Lower leg skin (tissue), 4 donors: ENCODE measurements at places on chromosomes 16 and 17.

DNA sequence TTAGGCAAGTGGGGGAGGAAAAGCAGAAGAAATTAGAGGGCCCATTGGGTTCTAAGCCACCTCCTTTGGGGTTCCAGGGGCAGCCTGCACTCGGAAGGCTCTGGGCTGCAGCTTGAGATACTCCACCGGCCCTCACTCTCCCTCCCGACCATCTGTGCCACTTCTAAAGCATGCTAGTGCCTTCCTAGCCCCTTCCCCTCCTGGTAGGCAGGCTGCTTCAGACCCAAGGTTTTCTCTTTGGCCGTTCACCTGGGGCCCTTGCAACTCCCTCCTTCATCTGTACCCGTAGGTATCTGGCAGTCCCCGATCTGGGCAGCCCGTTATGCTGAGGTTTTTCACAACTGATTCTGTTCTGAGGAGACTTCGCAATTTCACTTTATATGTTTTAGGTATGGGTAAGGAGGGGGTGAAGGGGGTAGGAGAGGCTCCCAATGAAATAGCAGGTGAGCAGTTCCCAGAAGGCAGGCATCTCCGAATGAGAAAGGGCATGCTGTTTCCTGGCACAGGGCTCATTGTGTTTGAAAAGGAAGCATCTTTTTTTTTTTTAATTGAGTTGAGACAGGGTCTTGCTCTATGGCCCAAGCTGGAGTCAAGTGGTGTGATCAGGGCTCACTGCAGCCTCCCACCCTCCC, 98.7 kb downstream of the RAB11FIP4 start:
- no peak for DNase-seq

GRCh38 chr16:87417528-87417910, 25.4 kb downstream of the MAP1LC3B start:
- DNase-seq: peak; percentile 85

- no peak for DNase-seq
Observed at GRCh38 chr16:63613701-63614100, 1508.2 kb downstream of the CDH11 start.

DNA sequence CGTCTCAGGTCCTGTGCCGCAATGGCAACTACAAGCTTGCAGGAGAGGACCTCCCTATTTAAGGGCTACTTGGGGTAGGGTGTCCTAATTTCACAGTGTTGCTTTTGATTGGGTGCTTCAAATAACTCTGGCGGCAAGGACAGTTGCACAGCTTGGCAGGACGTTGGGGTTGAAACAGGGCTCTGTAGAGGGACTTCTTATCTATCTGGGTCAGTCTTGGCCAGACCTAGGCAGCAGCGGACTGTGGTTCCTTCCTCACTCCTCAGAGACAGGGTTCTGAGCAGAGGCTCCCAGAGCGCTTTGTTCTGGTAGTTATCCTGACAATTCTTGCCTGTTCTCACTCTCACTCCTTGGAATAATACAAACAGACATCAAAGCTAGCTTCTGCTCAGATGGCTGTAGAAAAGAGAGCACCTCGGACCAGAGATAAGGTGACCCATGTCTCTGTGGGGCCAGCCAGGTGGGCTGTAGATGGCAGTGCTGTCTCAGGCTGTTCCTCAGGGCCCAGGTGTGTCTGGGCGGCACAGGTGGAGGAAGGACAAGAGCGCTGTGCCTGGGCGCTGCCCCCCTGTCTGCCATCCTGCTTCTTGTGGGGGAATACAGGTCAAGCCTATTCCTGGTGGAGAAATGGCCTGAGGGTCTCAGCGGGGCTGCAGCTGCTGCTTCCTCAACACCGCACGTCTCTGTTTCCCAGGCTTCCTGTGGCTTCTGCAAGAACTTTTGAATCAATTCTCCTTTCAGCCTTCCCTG, 61.0 kb downstream of the PLD6 start:
- no peak for DNase-seq

DNA sequence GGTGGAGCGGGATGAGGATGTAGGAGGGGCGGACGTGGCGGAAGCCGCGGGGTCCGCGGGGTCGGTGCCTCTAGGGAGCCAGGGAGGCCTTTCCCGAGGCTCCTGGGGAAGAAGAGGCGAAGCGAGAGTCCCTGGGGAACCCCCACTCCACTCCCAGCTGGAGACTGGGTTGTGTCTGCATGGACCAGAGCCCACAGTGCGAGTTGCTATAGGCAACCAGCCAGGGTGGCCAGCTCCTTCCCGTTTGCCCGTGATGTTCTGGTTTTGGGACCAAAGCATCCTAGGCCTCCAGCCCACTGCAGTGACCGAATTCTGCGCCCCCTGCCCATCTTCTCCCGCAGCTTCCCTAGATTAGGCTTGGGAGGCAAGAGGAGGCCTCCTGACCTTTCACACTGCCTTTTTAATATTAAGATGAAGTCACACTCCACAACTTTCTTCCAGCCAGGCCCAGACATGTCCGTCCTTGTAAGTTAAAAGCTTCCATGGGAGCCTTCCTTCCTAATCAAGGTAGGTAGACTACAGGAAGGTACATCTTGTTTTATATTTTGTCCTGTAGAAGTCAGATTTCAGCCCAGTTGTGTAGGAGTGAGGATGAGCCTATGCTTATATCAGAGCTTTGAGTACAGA, 469 bp downstream of the AMZ2 start:
- no peak for DNase-seq

DNA sequence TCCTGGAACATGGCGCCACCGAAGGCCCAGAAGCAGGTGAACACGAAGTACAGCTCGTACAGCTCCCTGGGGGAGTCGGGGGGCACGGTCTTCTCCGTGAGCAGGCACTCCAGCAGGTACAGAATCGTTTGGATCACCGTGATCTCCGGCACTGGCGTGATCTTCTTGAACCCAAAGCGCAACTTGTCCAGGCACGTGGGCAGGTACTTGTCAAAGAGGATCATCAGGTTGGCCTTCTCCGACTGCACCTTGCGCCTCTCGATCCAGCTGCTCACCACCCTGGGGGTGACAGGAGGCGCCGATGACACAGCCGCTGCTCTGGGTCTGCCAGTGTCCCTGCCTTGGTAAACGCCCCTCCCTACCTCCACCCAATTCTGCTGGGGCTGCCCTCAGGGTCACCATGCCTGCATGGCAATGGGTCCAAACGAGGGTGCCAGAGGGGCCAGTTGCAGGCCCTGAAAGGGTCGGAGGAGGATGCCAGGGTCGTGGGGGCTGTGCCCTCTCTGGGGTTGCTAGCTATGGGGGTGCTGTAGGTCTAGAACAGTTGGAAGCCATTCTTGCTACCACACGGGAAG, 90.9 kb downstream of the DNAH17 start:
- no peak for DNase-seq

GRCh38 chr16:56295059-56295665, 103.9 kb downstream of the GNAO1 start:
- DNase-seq: no peak

DNA sequence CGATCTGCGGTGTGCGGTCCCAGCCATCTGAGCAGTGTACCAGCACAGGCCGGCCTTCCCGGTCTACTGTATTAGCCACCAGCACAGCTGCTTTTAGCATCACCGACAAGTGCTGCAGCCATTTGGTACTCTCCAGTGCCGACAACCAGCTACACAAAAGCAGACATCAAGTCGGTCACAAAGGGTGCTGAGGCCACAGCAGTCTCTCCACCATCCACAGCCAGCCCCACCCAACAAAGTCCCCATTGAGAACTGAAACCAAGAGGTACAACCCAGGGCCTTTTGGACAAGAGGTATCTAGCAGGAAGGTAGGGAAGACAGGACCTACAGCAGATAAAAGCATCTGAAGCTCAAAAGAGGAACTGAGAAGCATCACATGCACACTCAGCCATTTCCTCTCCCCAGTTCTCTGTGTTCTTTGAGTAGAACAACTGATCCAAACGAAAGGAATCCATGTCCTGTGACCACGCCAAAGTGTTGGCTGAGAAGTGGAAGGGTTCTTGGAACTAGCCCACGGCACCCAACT, 9.5 kb downstream of the MTMR4 start:
- no peak for DNase-seq

DNA sequence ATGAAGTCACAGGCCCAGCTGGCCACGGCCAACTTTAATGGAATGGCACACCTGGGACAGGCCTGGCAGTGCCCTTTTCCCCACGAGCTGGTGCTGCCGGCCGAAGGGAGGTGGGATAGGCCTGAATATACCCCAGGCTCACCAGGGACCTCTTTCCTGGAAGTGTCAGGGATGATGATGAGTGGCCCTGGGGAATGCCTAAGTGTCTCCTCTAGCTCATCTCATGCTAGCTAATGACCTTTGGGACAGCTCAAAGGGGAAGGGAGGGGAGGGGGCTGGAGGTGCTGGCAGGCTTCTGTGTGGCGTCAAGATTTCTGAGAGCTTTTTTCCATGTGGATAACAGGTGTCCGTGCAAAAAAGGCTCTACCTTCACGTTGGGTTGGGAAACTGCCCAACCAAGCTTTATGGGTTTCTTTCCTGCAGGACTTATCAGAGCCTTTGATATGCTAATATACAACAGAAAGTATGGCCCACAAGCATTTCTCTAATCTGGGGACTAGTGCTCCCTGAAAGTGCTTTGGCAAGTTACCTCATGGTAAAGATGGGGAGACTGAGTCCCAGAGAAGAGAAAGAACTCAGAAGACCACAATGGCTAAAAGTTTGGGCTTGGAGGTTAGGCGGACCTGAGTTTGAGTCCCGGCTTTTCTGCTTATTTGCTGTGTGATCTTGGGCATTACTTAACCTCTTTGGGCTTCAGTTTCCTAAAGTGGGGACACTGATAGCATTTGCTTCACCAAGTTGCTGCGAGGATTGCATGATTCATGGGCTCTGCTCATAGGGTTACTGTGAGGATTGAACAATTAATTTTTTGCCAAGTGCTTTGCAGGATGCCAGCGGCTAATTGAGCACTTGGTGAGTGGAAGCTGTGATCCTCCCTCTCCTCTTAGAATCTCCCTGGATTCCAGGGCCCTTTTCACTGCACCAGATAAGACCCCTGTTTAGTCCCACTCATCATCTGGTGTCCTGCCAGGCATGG, 14.0 kb downstream of the ADGRG1 start:
- DNase-seq: no peak

DNA sequence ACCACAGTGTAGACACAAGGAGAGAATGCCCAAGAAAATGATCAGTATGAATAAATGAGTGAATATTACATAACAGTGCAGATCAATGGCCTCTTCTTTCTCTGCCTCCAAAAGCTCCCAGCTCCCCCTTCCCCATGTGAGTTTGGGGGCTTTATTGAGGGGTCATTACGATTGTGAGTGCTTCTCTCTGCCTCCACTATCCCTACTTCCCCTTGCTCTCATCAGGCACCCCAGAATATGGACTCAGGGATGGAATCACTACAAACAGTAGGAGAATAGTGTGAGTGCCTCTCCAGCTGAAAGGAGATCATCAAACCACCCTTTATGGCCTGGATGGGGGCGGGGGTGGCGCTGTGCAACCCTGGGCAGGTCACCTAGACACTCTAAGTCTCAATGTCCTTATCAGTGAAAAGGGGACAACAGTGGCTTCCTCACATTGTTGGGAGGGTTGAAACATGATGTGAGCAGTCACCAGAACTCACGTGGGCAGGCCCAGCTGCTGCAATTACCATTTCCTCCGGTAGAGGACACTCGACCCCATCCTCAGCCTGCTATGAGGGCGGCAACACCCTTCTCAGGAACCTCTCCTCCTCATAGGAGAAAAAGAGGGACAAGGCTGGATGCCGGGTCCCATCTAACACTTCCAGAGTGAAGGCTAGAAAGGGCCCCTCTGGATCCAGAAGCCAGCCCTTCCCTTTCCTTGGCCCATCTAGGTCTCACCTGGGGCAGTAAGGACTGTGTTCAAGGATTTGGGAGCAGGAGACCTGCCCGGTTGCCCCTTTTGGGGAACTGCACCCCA, 2.1 kb upstream of the EPOP start:
- DNase-seq: peak; percentile 85

DNA sequence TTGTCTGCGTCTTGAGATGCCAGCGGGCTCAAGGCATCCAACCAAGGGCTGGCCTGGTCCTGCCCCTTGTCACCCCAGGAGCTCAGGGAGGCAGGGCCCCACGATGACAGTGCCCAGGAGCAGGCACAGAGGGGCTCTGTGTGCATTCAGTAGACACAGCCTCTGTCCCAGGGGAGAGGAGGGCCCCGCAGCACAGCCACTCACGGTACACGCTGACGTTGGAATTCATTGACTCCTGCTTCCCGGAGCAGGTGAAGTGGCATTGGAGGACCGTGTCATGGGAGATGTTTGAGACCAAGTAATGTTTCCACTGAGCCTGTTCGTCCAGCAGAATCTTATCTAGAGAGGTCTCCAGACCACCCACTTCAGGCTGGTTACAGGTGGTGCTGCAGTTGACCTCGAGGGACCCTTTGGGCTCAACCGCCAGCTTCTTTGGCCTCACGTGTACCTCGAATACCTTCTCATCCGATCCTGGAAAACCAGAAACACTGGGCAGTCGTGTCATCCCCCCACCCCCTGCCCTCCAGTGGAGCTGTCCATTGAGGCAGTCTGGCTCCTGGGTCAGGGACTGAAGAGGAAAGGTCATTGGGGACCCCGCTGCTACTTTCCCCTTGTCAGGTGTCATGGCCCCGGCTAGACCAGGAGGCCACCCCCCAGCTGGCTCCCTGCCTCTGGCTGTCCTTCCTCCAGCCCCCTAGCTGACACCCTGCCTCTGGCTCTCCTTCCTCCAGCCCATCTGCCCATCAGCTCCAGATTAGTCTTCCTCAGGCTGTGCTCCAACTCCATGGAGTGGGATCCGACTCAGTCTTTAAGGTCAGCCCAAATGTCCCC, 7.0 kb downstream of the PRR29 start:
- no peak for DNase-seq

DNA sequence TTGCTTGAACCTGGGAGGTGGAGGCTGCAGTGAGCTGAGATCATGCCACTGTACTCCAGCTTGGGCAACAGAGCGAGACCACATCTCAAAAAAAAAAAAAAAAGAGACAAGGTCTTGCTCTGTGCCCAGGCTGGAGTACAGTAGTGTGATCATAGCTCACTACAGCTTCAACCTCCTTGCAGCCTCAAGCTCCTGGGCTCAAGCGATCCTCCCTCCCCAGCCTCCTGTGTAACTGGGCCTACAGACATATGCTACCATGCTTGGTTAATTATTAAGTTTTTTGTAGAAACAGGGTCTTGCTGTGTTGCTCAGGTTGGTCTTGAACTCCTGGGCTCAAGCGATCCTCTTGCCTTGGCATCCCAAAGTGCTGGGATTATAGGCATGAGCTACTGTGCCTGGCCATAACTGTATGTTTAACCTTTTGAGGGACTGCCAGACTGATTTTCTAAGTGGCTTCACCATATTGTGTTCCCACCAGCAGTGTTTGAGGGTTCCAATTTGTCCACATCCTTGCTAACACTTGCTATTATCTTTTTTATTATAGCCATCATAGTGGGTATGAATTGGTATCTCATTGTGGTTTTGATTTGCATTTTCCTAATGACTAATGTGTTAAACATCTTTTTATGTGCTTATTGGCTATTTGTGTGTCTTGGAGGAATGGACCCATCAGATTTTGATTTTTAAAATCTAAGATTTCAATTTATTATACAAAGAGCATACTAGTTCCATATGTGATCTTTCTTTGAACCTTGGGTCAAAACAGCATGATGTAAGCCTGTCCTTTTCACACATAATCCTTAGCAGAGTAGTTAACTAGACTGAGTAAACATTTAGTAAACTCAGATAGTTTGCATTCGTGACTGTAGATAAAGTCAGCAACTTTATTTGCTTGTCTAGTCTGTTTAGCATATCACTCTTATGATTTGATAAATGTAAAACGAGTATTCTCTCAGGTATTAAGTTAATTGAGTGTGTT, 38.1 kb upstream of the KPNB1 start:
- no peak for DNase-seq

GRCh38 chr16:68785715-68786114, 48.6 kb downstream of the CDH1 start:
- no peak for DNase-seq

GRCh38 chr16:19282101-19282500, 3.4 kb upstream of the CLEC19A start:
- no peak for DNase-seq
